NCI-H460 (cell line): ENCODE measurements at places on chromosomes 6 and 20. TPM values are rescaled to one million over a fixed set of nuclear protein-coding genes. Genes with fewer than 3 reads are reported as not detected.

DNA sequence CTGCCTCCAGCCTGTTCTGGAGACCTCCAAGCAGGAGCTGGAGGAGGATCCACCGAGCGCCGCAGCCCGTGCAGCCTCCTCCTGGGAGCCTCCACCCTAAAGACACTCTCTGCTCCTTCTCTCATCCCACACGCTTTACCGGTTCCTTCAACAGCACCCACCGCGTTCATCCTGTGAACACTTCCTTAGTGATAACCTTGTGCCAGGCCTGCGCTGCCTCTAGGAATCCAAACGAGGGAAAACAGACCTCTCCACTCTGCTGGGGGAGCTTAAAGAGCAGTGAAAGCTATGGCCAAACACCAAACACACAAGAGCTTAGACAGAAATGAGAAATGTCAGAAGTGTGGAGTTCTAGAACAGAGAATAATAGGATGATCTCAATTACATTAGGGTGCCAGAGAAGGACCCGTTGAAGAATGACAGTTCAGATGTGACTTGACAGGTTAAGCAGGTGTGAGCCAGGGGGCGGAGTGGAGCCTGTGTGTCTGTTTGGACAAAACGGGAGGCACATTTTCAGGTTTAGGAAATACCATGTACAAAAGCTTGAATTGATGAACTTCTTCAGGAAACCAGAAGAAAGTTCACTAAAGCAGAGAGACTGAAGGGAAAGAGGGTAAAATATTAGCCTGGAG, 28.5 kb upstream of the HLA-DRB5 start:
- no peak for DNase-seq

DNA sequence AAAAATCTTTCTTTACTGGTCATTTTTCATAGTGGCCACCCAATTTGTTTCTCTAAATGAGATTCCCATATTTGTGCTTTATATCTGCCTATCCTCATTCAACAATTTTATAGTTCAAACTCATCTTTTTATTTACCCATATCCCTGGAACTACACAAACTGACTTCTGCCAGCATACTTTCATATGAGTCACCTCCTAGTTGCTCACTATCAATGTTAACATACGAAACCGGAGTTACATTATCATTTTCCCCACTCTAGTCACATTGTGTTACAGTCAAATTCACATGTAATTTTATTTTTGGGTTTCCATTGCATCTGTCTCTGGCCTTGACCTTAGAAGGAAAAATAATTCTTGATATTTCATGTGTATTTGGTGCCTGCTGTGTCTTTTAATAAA, 499.4 kb downstream of the MAFB start:
- no peak for DNase-seq

DNA sequence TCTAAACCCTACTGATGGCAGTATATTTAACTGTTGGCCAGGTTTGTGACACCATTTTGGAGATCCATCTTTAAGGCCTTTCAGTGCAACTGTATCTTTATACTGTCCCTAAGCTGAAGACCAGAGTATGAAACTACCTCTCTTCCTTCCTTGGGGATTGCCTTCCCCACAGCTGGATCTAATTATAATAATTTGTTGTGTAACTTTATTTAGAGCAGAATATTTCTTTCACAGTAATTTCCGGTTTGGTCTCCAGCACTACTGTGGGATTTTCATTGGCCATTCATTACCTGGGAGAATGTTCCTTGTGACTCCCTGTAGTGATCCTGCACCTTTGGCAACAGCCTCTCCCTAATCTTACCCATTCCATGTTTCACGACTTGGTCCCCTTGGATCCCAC, 75.2 kb downstream of the AKAP7 start:
- no peak for DNase-seq

DNA sequence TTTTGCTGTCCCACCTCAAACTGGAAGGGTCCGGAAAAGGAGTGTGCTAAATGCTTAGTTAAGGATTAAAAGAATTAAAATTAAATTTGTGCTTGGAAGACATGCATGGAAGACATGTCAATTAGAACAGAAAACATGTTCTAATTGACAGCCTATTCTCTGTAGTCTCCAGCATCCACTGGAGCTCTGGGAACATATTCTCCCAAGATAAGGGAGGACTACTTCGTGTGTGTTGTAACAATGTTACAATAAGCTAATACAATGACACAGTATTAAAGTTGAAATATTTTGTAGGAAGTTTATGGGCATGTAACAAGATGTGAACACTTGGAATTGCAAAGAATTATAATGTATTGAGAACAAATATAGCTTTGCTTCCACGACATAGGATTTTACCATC, 567.4 kb upstream of the CITED2 start:
- no peak for DNase-seq

DNA sequence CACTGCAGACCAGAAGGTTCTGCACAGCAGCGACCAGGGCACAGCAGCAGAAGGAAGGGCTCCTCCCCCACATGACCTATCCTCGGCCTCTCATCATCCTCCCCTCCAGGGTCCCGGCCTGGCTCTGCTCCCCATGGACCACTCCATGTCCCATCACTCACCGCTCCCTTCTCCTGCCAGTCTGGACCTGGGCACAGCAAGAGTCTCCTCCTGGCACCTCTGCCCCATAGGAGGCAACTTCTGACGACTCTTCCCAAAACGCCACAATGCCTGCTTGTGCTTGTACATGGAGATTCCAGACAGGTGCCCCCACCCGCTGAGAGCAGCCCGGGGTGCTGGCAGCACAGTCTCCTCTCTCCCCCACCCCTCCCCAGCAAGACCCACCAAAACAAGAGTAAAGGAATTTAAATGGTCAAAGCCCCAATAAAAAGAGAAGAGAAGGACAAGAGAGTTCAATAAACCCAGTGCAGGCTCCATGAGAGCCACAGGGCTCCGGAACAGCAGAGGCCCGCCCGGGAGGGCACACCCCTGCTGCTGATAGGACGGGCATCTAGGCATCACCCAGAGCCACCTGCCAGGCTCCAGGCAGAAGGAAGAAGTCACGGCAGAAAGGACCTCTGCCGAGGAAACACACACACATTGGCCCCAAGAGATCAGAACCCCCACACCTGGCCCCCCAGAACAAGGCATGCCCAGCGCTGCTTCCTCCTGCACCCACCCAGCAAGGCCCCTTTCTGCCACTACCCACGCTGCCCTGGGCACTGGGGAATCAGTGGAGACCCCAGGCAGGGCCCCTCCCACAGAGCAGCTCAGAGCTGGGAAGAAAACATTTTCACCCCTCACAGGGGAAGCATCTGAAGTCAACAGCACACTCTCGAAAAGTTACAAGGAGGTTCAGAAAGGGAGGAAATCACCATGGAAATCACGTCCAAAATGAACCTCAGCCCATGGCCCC, 15.2 kb downstream of the TAF4 start:
- DNase-seq, result no peak

DNA sequence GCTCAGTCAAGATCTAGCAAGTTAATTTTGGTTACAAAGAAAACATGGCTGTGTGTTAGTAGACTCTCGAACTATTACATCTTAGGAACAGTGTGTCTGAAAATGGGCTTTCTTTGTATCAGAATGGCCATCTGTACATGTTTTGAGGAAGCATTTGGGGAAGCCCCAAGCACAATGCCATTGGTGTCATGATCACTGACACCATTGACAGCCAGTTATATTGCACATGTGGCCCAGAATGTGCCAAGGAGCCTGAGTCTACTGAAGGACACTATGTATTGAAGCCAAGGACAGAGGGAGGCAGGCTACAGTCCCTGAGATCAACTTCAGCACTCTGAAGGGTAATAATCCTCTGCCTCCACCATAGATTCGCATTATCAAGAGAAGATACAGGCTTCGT, 12.6 kb upstream of the FAM50B start:
- DNase-seq, result no peak

- DNase-seq, result no peak
Measured at GRCh38 chr20:23138226-23138625, 52.1 kb upstream of the CD93 start.

DNA sequence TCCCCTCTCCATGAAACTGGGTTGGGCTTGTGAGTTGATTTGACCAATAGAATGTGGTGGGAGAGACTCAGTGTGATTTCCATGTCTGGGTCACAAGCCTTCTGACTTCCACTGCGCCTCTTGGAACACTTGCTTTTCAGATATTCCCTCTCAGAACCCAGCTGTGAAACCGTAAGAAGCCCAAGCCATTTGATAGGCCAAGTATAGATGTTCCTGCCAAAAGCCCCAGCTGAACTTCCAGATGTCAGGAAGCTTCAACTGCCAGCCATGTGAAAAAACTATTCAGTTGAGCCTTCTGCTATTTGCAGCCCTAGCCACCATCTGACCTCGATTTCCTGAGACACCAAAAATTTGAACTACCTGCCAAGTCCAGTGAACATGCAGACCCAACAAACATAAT, 387.8 kb upstream of the GJE1 start:
- no peak for DNase-seq

DNA sequence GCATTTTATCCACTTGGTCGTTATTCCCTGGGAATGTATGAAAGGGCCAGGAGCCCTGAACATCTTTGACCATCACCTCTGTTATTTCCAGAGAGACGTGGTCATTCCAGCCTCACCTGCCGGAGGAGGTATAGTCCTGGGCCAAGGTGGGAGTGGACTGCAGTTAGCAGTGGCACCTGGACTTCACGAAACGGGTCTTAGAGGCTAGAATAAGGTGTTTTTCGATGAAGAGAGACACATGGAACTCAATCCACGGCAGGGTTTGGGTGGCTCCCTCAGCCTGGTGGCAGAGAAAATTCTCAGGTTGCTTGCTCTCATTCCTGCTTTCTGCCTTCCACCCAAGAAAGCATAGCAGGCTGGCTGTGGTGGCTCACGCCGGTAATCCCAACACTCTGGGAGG, 48.0 kb downstream of the BMP6 start:
- no peak for DNase-seq

DNA sequence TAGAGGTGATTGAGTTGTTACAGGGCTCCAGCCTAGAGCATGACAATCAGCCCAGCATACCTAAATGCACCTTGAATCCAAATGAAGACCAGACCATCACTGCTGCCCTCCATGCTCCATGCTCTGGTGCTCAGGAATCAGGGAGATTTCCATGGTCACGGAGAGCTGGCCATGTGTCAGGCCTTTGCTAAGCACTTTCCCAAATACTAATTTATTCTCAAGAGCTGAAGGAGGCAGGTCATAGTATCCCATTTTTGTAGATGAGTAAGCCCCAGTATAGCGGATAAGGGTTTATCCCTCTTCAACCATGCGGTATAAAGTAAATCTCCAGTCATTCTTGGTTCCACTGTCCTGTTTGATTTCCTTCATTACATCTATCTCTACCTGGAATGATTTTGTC, 240.8 kb downstream of the TFAP2A start:
- DNase-seq, result no peak

- DNase-seq, result no peak
Measured at GRCh38 chr6:33429750-33430052, 9.8 kb downstream of the SYNGAP1 start.

DNA sequence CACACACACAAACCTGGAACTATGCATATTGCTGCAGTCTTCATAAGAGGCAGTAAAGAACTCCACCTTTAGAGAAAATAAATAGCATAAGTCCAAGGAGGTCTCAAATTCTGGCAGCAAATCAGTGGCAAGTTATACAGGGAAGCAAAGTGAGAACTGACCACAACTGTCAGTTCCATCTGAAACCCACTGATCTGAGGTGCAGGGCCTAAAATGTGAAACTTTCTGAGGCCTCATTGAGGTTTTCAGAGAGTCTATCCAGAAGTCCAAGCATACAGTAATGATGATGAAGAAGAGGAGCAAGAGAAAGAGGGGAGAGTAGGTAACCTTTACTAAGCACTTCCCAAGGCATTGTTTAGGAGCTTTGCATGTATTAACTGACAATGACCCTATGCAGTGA, 36.3 kb downstream of the MTFR2 start:
- DNase-seq, result no peak

- DNase-seq, result no peak
Measured at GRCh38 chr6:42764911-42765648, 16.8 kb upstream of the BICRAL start.

- DNase-seq, result no peak
Measured at GRCh38 chr20:40960521-40960956, 68.1 kb upstream of the TOP1 start.

GRCh38 chr20:8079976-8080375, 52.1 kb upstream of the PLCB1 start:
- no peak for DNase-seq

- DNase-seq, result no peak
Measured at GRCh38 chr6:170116636-170117035, 174.2 kb downstream of the DLL1 start.

DNA sequence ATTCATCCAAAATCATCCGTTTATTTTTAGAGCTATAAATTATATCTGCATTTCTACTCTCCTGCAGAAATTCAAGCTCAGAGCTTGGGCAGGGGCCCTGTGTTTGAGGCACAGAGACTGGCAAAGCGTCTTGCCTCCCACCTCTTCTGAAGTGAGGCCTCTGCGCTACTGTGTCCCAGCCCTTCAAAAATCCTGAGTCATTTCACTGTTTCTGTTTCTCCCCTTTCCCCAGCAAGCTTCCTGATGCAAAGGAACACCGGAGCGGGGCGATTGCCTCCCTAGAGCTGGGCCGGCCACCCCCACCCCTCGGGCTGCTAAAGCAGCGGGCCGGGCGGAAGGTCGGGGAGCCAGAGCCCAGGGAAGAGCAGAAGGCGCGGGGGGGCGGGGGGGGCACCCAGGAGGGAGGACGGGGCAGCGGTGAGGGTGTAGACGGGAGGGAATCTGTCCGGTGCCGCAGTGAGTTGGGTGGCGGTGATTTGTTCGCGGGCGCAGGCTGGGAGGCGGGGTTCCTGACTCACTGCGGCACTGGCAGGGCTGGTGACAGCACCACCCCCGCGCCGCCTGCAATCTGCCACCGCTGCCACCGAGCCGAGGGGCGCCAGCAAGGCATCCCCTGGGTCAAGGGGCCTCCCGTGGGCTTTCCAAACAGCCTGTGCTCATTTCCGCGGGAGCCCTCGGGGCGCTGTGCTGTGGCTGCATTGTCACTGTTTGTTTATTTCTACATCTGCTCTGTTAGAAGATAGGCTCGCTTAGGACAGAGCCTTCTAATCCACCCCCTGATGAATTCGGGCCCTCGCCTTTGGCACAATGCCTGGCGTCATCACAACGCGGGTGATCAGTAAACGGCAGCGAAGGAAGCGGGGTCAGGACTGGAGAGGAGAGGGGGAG, 46.5 kb upstream of the SNAP25 start:
- DNase-seq, result peak; percentile 15

- DNase-seq, result peak; percentile 31
Measured at GRCh38 chr6:132300323-132300949, 100.8 kb downstream of the MOXD1 start.

DNA sequence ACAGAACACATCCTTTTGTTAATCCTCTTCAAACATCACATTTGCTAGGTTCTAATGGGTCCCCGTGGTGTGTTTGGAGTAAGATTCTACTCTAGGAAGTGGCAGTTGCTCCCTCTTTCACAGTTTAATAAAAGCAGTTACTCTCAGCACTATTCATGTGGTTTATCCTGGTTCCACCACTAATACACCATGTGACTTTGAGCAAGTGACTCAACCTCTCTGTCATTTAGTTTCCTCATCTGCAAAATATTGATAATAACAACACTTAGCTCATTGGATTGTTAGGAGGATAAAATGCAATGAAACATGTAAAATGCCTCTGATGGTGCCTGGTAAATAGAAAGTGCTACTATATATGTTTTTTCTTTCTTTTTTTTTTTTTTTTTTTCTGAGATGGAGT, 488.0 kb upstream of the NOX3 start:
- DNase-seq, result no peak

C6orf15 gene
- total RNA-seq, result not detected in 2 replicates

VWA7 gene
- 0.47 and 0.81 TPM in 2 replicates for total RNA-seq

ZSCAN9 gene
- 10.4 and 10.9 TPM in 2 replicates for total RNA-seq

SFT2D1 gene
- 42.2 and 50.7 TPM in 2 replicates for total RNA-seq

EPB41L1 gene
- 5.4 and 7.4 TPM in 2 replicates for total RNA-seq
